ENCODE measurements at places on chromosomes 3 and 15.

DNA sequence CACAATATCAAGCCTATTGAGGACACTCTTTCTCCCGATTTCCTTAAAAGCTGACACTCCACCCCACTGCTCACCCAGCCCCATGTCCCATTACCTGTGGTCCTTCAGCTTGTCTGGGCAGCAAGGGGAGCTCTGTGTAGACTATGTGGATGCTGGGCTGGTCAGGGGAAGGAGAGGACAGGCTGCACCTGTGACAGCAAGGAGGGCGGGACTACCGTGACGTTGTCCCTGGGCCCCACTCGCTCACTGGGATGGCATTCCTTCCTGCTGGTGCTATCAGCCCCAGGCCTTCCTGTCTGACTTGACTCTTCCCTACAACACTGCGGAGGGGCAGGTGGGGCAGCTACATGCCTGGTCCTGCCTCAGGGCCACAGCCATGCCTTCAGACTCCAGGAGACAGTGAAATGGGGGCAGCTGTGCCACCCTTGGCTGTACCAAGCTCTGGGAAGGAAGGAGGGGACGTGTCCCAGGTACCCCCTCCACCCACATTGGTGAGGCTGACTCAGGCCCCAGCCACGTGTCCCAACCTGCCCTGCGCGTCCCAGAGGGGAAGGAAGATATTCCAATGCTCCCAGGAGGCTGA lies at the start of gene TMEM40:
TSS of gene TMEM40 (minus strand) at position 163 of the 583 bp plus-strand sequence. CDS start 9,427 bp downstream, outside the sequence.
- no peak for DNase-seq

DNA sequence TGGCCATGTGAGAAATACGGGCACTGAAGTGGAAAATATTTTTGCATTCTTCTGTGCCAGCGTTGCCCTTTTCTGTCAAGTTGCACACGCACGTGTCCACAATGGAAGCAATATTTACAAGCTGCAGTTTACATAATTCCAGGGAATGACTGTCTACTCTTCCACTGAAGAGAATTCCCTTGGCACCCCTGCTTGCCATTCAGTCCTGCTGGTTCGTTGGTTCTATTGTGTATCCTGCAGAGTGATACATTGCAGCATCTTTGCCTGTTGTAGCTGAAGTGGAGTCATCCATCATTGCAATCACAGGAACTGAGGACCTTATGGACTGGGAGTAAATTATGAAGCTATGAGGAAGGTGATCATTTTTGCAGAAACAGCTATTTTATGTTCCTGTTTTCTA lies 759.4 kb downstream of the ROBO2 start:
- no peak for DNase-seq

DNA sequence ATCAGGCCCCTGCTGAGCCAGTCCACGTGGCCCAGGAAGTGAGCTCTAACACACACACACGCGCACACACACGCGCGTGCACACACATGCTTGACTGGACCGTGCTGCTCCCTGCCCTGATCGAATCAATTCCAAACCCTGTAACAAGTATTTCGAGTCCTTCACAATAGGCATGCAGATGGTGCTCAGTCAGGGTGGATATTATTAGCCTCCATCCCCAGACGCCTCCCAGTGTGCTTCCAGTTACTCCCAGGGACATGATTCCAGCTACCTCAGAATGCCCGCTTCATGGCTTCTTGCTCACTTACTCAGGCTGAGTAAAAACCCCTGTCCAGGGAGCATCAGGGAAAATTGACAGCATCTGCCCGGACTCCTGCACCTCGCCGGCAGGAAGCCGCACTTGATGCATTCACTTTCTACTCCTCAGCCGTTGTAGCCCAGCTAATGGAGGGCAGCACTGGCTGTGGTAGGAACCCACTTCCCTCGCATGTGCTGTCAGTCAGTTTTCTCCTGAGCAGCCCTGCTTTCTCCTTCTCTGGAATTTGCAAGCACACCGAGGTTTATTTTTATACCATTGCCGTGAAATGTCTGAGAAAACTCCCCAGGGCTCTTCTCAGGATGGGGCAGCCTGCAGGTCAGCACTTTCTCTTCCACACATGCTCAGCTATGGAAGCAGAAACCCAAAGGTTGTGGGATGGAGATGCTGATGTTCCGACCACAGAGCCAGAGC lies 126.1 kb upstream of the ABHD17C start:
- no peak for DNase-seq

GRCh38 chr3:183737116-183737515 lies 39.5 kb downstream of the YEATS2 start:
- no peak for DNase-seq

- no peak for DNase-seq
Measured at GRCh38 chr3:167110901-167111300, 269.2 kb downstream of the ZBBX start.

GRCh38 chr3:144415492-144415891 lies 443.9 kb downstream of the DIPK2A start:
- DNase-seq = no peak
